ENCODE measurements at places on chromosomes 6 and 20.

GRCh38 chr20:2132461-2132901 is 30.9 kb downstream of the STK35 start:
- no peak for DNase-seq

- no peak for DNase-seq
Measured at GRCh38 chr20:50403565-50404418, 106.4 kb upstream of the PTPN1 start.

GRCh38 chr20:44733341-44734069 is 12.2 kb upstream of the KCNK15 start:
- no peak for DNase-seq

DNA sequence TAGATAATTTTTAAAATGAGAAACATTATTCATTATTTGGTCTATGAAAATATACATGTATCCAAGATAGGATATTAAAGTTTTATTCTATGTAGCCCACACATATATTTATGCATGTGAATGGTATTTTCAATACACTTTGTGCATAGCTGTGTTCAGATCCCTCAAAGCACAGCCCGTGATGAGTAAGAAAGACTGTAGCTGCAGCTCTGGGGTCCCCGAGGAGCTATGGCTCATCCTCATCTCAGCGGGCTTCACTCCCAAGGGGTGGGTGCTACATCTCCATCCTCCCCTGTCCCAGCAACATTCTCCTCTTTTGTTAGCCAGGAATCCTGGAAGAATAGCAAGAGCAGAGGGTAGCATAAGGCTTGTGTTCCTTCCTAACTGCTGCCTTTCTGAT is 130.8 kb downstream of the SAMD5 start:
- DNase-seq = no peak

DNA sequence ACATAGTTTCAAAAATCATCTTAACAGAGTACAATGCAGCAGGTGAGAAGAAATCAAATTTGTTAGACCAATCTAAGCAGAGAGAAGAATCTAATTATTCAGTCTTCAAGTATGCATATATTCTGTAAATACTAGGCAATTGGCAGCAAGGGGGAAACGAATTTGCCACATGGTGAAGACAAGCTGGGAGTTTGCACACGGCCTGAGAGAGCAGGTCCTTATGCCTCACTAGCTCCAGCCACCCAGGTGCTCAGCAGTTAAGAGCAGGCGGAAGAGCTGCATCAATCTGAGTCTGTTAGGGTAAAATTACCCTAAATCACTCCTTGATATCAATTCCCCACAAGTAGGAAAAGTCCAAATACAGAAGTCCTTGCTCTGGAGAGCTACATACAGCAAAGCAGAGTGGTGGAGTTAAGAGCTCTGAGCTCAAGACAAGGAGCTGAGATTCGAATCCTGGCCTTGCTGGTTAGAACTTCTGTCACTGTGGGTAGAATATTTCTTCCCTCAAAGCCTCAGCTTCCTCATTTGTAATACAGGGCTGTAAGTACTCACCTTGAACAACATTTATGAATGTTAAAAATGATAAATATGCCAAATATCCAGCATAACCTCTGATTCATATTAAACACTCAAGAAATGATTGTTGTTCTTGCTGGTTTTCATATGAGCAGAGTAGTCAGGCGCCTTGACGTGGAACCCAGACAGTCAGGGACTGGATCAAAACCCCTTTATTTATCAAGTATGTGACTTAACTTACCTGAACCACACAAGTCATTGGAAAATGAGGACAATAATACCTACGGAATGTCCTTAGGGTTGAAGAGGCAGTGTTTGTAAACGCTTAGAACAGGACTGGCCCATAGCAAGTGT is 444.2 kb downstream of the CDH26 start:
- DNase-seq = no peak

- no peak for DNase-seq
Measured at GRCh38 chr6:150001295-150002008, 23.9 kb downstream of the RAET1L start.

GRCh38 chr6:45880676-45881075 is 135.0 kb downstream of the CLIC5 start:
- DNase-seq = no peak

Data from SHP77 treated with DMSO at 0.1 percent for 48 hours (cell line).